ENCODE measurements at places on chromosomes 13 and 19.

- no peak for DNase-seq
Measured at GRCh38 chr13:77528834-77529500, 6.5 kb upstream of the SCEL start.

DNA sequence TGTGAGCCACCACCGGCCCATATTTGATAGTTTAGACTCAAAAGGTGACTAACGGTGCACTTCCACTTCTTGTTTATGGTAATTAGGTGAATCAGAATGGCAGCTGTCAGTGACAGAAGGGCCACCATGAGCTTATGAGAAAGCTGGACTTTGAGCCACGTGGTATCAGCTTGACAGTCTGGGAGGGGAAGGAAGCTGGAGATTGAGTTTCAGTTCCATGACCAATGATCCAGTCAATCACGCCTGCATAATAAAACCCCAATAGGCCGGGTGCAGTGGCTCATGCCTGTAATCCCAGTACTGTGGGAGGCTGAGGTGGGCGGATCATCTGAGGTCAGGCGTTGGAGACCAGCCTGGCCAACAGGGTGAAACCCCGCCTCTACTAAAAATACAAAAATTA lies 8.2 kb downstream of the EID2B start:
- no peak for DNase-seq

GRCh38 chr19:30214651-30215051 lies 157.5 kb upstream of the ZNF536 start:
- no peak for DNase-seq

DNA sequence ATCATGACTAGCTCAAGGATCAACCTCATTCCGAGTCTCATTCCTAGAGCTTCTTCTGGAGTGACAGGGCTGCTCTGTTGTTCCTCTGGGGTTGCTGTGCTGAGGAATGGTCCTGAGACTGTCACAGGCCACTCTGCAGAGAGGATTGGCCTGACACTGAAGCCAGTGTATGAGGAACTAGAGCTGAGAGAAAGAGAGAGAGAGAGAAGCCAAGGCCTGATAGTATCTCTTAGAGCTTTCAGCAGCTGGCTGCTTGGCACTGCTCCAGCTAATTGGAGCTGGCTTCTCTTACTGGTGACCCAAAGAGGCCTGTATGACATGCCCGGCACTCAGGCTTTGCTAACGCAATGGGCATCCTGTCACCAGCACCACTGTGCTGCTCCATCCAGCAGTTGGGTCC lies 73.4 kb upstream of the FLT1 start:
- no peak for DNase-seq

- DNase-seq = no peak
Measured at GRCh38 chr13:27476943-27477703, 26.8 kb upstream of the MTIF3 start.

DNA sequence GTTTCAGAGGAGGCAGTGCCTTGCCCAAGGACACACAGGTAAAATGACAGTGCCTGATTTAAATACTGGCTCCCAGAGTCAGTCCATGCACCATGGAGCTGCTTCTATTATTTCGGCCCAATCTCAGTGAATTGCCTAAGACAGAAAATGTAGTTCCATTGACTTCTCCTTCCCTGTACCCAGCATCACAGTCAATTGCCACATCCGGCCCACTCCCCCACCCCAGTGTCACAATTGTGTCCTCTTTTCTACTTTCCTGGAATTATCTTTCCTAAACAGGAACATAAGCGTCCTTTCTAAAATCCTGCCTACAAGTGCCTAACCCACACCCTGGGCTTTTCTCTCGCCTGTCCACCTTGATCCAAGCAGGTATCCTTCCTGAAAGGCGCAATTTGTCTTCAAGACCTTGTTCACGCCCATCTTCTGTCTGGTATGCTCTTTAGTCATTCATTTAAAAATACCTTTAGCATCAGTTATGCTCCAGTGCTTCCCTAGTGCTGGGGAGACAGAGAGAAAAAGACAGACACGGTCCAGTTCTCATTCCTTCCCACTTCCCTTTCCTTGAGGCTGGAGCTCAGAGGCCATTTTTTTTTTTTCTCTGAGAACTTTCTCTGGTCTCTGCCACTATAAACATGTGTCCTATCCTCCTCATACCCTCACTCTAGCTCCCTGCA lies 411.4 kb downstream of the LIG4 start:
- DNase-seq = no peak
